ENCODE measurements at places on chromosomes 4 and X.

GRCh38 chrX:84363051-84363450, 139.2 kb downstream of the HDX start:
- DNase-seq, result no peak

- no peak for DNase-seq
Measured at GRCh38 chrX:30822068-30822681, 66.9 kb downstream of the TAB3 start.

DNA sequence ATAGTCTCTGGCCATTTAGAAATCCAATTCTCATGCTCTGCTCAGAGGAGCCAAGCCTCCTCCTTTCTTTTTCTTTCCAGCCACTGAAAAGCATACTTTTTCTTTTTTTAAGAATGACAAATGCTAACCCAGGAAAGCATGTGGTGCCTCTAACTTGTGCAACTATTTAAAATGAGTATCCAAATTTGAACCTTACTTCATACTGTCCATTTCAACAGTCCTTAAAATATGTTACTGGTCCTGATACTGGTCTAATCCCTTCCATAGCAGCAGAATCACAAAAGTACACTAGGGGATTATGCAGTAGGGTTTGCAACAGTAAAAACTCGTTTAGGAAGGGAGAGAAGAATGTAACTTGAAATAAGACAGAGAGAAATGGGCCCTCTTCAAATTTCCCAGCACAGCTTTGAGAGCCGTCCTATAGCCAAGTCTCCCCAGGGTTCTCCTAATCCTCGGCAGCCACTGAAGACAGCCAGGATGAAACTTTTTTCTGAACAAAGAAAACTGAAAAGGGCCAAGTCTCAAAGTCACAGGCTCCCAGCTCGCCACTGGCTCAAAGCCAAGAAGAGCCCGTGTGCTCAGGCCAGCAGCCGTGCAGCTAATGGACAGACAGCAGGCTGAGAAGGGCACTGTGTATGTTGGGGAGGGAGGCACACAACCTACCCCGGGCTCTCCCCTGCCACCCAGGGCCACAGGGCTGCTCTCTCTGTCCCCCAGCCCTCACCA, 39.5 kb downstream of the GPC4 start:
- no peak for DNase-seq

- no peak for DNase-seq
Measured at GRCh38 chrX:10741550-10741949, 121.2 kb upstream of the MID1 start.

DNA sequence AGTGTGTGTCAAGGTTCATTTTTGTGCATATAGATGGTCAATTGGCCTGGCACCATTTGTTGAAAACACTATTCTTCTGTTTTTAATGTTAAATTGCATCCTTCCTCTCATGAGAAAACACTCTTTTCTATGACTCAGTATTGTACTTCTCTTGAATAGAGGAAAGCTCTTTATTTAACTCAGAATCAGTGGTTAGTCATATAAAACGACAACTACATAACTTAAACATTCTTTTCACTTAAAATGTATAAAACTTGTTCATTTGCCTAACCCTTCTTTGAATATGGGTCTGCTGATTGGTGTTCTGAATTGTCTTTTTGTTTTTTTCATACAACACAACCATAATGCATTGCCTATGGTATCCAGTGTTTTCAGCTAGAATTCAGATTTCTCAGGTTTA, 17.2 kb upstream of the MRPL1 start:
- no peak for DNase-seq

GRCh38 chr4:118774989-118775388, 60.9 kb downstream of the SEC24D start:
- DNase-seq, result no peak

DNA sequence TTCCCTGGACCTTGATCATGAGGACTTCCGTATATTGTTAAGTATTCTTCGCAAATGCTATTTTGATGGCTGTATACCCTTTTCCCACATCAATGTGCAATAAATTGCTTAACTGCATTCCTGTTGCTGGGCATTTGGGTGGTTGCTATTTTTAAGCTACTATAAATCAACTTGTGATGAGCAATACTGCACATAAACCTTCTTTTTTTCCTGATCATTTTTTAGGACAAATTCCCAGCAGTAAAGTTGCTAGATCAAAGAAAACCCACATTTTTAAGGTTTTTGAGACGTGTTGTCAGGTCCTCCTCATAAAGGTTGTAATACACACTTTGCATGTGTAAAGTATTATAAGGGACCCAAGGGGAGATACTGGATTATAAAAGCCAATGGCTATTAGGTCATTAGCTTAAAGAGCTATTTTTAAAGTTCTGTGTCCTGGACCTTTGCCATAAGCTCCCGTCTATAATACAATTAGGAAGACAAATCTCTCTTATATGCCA, 35.6 kb downstream of the LIMCH1 start:
- no peak for DNase-seq

- peak; percentile 7 for DNase-seq
Measured at GRCh38 chrX:111100191-111100590, 4.2 kb downstream of the PAK3 start.

DNA sequence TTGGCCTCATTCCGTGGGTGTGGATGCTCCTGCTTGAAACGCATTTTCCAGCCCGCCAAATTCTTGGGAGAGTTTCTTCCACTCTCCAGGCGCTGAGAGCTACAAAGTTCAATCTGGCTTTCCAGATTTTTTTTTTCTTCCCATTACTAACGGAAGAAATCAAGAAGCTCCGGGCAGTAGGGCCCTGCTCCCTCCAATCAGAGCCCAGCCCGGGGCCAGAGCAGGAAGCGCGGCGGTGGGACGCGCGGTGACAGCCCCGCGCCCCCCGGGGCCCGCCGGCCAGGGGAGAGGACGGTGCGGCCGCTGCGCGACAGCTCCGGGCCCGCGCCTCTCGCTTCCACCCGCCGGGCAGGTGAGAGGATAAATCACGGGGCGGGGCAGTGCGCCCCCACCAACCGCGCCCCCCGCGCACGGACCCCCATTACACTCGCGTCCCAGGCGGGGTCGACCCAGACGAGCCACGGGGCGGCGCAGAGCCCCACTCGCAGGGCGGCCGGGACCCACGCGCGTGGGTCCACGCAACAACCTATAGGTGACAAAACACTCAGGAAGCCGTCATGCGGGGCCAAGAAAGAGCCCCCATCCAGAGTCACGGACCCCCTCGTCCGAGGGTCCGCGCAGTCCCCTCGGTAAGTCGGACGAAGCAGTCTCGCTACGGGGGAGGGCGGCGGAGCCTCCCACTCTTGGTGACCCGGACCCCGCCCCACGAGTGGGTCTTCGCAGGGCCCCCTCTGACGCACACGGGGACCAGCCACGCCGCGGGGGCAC, 868 bp downstream of the AFAP1 start:
- DNase-seq, result no peak

DNA sequence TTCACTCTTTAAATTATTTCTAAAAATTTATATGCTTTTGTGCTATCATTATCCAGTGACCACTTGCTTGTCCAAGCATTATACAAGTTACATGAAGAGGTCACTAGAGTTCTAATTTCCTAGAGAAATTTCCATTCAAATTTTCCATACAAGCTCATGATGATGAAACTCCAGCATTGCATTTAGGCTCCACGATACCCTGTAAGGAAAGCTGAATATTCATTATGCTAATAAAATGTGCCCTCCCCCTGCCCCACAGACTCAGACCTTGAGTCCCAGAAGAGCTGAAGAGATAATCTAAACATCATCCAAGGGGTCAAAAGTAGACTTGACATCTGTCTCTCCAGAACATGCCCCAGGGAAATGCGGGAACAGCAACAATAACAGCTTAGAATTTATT, 19.6 kb upstream of the FAM156A start:
- DNase-seq, result no peak

DNA sequence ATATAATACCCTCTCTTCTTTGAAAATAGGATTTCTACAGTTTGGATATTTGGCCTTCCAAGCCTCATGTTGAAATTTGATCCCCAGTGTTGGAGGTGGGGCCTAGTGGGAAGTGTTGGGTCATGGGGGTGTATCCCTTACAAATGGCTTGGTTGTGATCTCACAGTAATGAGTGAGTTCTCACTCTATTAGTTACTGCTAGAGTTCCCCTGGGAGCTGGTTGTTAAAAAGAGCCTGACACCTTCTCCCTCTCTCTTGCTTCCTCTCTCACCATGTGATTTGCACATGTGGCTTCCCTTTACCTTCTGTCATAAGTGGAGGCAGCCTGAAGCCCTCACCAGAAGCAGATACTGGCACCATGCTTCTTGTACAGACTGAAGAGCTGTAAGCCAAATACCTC, 73.9 kb downstream of the HDAC8 start:
- no peak for DNase-seq

DNA sequence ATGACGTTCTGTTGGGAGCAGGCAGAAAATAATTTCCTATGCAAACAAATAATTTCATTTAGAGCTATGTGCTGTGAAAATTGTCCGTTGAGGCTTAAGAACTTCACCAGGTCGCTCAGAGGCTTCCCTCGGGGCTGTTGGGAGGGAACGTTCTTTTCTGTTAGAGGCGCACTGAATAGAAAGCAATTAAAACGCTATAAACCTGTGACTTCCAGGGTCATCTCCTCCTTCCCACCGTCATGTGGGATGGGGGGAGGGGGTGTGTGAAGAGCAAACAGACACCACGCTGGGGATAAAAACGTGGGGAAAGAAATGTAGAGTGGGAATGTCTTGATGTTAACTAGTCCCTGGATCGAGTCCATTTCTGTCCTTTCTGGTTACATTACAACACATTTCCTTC, 35.2 kb upstream of the ZNF518B start:
- DNase-seq, result no peak
